Stimulated activated CD8-positive, alpha-beta memory T cell treated with anti-CD3 and anti-CD28 coated beads, Interleukin-15, amount 100 ng/mL, for 4 hours (primary cell): ENCODE measurements at places on chromosomes 3 and 15.

- no peak for DNase-seq
Measured at GRCh38 chr3:174431717-174432116, 427.4 kb upstream of the NAALADL2 start.

- DNase-seq = no peak
Measured at GRCh38 chr3:176523114-176523513, 674.2 kb downstream of the TBL1XR1 start.

DNA sequence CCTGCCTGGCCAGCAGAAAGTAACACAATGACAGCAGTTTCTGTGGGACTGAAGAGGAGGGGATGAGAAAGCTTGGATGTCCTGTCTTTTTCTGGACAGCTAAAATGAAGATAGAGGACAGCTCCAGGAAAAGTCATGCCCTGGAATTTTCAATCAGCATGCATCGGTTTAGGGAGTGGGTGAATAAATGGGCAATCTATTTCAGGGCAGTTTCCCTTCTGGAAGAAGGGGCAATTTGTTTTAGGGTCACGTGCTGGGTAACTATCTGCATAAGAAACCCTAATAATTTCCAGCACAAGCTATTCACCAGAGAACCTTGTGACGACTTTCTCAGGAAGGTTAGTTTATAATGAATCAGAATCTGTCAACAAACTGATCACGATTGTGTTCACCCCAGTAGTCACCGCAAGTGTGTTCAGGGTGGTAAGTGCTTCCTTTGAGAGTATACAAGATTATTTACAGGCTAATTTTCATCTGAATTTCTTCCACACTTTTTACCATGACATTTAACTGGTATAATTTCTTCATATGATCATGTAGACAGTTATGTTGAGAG lies 318.0 kb upstream of the GBE1 start:
- DNase-seq = no peak

- DNase-seq = no peak
Measured at GRCh38 chr3:34678575-34678974, 880.1 kb downstream of the PDCD6IP start.
